ENCODE measurements at places on chromosomes 4 and X.

DNA sequence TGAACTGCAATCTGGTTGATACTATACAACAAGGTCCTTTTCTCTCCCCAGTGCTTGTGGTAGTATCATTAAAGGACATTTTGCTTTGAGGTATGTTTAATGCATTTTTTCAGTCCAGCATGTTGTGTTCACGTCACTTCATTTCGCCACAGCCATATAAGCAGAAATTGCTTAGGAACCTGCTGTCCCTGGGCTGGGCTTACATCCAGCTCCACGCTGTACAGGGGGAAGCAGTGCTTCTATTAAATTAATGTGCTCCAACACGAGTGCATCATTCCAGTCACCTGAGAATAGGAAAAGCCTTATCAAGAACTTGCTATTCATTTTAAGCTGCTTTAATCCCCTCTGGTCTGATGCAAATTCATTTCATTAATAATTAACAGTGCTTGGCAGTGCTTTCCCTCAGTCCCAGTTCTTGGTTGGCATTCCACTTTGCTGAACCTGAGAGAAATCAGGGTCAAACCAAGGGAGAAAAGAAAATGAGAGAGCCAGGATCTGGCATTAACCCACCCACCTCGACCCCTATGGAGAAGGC lies 47.4 kb upstream of the PTCHD1 start:
- DNase-seq = no peak

GRCh38 chrX:96979766-96980165 lies 96.1 kb downstream of the RPA4 start:
- DNase-seq = no peak

DNA sequence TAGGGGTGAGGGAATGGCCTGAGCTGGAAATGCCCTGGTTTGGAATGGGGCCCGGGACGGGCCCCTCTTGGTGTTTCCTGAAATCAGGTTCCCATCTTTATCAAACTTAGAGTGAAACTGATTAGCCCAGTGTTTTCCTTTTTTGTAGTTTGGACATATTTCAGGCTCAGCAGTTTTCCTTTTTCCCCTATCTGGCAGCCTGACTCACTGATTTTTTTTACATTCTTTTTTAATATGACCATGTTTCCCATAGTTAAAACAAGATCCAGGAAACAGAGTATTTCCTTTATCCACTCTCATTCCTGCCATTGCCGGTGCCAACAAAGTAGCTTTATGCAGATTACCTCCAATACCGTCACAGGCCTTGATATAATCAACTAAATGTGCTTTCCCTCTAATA lies 20.5 kb upstream of the C4orf17 start:
- DNase-seq = no peak

- DNase-seq = no peak
Observed at GRCh38 chrX:53262918-53263394, 18.4 kb downstream of the IQSEC2 start.

- no peak for DNase-seq
Observed at GRCh38 chrX:21305799-21306336, 68.3 kb upstream of the CNKSR2 start.

GRCh38 chr4:17197070-17197469 lies 298.6 kb upstream of the LDB2 start:
- no peak for DNase-seq

GRCh38 chrX:77200663-77201062 lies 246.5 kb upstream of the FGF16 start:
- no peak for DNase-seq

DNA sequence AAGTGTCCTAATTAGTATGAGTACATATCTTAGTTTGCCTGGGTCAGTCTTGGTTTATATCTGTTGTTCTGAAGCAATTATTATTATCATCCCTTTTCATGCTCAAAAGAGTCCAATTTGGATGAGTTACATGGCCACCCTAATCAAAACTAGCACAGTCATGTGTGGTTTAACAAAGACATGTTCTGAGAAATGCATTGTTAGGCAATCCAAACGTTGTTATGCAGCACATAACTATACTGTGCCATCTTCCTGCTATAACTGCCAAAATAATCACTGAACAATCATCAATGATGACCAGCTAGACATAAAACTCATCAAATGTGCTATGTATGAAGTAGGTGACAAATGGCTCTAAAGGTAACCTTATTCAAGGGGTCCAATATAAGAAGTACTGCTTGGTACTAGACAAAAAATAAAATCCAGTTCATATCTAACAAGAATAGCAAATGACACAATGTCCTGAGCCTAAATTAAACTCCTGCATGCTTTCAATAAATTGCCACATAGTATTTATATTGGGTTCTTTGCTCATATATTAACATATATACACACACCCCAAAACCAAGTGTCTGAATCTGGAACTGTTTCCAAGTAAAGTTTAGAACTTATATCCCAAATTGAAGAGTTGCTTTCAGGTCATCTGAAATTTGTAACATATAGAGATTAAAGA lies 41.9 kb downstream of the CNOT6L start:
- no peak for DNase-seq

- no peak for DNase-seq
Observed at GRCh38 chr4:139912445-139912844, 241.5 kb downstream of the MAML3 start.

GRCh38 chrX:135086197-135086854 lies 34.0 kb downstream of the ETDB start:
- peak; percentile 1 for DNase-seq

DNA sequence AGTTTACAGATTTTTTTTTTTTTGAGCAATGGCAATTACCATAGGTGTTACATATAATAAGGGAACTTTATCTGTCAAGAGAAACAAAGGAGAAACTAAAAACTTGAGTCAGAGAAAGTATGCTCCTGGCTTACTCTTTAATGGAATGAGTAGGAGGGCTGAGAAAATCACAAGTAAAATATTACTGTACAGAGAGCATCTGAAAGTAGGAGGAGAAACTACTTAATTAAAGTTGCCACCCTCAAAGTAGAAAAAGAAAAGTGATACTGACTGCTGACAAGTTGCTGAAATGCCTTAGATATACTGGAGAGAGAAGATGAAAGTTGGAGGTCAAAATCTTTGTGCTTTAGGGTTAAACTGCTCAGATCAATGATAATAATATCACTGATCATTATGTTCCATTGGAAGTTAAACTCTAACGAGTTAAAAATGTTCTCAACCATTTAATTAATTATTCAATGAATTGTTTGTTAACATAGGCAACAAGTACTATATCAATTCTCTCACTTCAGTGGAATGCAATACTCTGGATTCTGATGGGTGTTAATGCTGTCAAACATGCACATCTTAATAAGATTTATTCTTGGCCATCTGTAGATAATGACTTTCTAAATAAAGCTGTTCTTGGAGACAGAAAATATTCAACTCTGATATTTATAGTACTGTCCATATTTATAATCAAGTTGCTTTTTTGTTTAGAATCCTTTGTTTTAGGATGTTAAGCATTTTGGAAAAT lies 61.2 kb upstream of the CAMK2D start:
- no peak for DNase-seq

- no peak for DNase-seq
Observed at GRCh38 chrX:129697204-129697829, 41.5 kb upstream of the XPNPEP2 start.

GRCh38 chr4:142297313-142297712 lies 548.8 kb downstream of the INPP4B start:
- no peak for DNase-seq

DNA sequence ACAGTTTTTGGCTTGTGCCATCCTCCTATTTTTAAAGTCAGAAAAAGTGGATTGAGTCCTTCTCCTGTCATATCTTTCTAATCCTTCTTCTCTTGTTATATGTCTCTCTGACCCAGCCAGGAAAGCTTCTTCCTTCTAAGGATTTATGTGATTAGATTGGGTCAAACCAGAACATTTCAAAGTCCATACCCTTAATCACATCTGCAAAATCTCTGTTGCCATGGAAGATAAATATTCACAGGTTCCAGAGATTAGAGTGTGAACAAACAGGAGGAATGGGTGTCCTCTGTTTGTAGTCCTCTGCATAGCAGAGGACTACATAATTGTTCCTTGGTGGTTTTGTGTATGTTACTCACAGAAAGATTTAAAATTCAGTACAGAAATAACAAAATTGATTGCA lies 421.2 kb downstream of the EPHA5 start:
- no peak for DNase-seq

GRCh38 chrX:133645977-133646718 lies 230.9 kb upstream of the GPC4 start:
- DNase-seq = no peak
